Stimulated activated CD8-positive, alpha-beta memory T cell treated with anti-CD3 and anti-CD28 coated beads, Interleukin-7, amount 100 ng/mL, for 4 hours (primary cell): ENCODE measurements at places on chromosomes 5 and 9.

GRCh38 chr5:131944702-131945550 lies 537 bp downstream of the MEIKIN start:
- no peak for DNase-seq

DNA sequence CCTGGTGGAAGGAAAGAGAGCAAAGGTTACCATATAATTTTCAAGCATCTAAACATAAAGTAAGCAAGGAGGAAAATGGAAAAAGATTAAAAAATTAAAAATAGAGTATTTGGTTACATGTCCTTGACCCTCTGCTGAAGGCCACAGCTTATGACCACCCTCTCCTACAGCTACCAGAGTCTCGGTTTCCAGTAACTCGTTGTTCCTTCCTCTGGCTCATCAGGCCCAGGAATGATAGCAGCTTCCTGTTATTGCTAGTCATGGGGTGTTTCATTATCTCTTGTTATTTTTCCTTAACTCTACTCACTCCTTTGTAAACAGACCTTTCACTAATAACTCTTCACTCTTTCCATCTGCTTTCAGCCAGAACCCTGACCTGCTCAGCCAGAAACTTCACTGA lies 102.2 kb downstream of the YTHDC2 start:
- no peak for DNase-seq

- DNase-seq, result no peak
Measured at GRCh38 chr5:10634562-10634961, 70.7 kb downstream of the ANKRD33B start.

- DNase-seq, result no peak
Measured at GRCh38 chr9:114450833-114451706, 54.2 kb downstream of the WHRN start.

- DNase-seq, result no peak
Measured at GRCh38 chr9:124345063-124345462, 70.2 kb downstream of the PSMB7 start.

GRCh38 chr9:136799079-136799853 lies 3.1 kb downstream of the CCDC183 start:
- no peak for DNase-seq
